ENCODE measurements at places on chromosomes 7 and 10.

GRCh38 chr7:2191016-2191415 lies 41.7 kb downstream of the MAD1L1 start:
- DNase-seq = no peak

DNA sequence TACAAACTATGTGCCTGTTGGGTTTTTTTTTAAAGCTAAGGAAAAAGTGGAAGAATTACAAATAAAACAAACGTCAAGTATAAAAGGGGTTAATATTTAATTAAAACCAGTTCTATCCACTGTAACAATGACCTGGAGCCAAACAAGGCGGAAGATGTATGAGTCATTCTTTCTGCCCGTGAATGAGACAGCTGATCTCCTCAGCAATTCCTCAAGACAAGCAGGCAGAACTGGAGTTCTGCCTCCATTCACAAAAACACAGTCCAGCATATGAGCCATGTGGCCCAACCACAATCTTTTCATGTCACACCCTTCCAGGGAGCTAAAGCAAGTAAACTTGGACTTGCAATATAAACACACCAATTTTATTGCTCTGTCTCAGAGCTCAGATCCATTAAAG lies 8.4 kb downstream of the ETV1 start:
- DNase-seq = no peak

GRCh38 chr7:91922857-91923256 lies 17.8 kb upstream of the AKAP9 start:
- no peak for DNase-seq

DNA sequence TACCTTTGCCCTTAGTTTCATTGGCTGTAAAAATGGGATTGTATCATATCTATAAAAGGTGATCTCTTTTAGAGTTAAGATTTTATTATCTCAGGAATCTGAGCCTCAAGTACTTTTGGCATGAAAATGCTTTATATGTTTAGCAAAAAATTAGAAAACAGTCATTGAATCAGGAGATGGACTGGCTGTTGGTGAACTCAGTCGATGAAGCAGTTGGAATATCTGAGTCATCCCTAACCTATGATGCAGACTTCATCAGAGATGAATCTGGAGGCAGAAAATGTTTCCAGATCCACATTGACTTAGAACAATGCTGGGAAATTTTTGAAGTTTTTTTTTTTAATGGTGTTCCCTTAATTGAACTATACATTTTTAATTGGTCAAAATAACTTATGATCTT lies 228.5 kb downstream of the SLC25A13 start:
- DNase-seq = no peak

DNA sequence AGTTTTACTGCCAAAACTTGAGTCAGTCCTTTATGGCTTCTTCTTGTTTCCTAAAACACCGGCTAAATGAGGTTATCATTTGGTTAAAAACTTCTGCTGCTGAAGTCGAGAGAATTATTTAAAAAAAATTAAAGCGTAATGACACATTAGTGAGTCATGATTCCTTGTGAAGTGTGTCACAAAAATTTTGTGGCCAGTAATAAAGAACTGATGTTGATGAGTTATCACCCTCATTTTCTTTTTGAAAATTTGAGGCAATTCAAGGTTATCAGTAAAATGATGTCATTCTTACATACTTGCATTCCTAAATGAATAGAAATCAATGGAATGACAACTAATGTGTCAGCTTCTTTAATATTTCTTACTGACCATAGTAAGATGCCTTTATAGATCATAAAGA lies 427.4 kb downstream of the SORCS3 start:
- DNase-seq = no peak

DNA sequence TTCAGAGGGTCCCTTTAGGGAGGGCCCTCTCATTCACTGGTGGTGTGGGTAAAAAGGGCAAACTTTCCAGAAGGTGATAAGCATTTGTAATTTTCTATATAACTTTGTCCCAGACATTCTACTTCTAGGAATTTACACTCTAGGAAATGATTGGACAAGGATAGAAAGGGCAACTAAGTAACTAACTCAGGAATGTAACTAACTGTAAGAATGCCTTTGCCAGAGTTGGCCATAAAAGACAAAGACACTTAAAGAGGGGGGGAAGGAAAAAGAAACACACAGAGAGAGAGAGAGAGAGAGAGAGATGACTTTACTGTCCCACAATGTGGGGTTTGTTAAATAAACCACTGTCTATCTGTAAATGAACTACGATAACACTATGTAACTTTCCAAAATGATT lies 38.5 kb upstream of the ITPRID1 start:
- DNase-seq = no peak

- no peak for DNase-seq
Observed at GRCh38 chr10:15898046-15898445, 37.7 kb upstream of the MINDY3 start.

DNA sequence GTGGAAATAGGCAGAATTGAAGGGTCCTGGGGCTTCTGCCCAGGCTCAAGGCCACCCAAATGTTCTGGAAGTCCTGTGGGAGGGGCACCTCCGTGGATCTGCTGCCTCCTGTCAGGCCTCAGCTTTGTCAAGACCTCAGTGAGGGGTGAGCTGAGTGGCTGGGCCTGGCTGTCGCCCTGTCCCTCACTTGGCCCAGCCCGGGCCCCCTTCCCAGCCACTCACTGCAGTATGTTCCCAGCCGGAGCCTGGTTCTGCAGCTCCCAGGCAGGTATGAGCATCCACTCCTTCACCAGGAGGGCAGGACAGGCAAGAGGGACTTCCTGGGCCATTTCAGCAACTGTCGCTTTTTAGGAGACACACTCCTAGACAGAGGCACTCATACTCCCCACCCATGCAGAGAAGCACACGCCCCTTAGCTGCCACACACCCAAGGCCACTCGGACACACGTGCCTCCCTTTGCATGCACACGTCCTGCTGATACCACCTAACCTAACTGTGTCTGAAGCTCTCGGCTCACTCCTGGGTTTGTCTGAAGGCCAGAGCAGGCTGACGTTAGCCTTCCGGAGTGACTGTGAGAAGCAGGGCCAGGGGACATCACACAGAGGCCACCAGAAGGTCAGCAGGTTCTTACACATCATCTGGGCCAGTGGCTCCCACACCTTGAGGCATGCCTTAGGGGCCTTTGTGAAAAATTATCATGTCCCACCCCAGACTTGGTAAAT lies 72.2 kb upstream of the COL13A1 start:
- peak; percentile 37 for DNase-seq

- DNase-seq = no peak
Observed at GRCh38 chr10:12081470-12081869, 12.7 kb downstream of the DHTKD1 start.

DNA sequence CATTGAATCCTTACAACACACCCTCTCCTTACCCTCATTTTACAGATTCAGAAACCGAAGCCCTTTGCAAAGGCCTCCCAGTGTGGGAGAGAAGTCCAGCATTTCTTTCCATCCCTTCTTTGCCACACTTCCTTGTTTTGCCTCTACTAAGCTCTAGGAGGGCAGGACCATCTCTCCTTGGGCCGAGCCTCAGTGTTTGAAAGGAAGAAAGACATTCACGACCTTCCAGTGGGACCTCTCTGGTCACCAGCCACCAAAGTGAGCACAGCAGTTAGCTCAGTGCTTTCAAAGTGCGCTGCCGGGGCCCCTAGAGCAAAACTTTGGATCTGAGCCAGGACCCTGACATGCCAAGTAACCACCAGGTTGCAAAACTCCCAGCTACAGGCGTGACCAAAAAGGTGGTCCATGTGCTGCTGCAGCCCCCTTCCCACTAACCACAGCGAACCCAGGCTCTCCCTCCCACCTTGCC lies 12.4 kb downstream of the CTBP2 start:
- DNase-seq = no peak

DNA sequence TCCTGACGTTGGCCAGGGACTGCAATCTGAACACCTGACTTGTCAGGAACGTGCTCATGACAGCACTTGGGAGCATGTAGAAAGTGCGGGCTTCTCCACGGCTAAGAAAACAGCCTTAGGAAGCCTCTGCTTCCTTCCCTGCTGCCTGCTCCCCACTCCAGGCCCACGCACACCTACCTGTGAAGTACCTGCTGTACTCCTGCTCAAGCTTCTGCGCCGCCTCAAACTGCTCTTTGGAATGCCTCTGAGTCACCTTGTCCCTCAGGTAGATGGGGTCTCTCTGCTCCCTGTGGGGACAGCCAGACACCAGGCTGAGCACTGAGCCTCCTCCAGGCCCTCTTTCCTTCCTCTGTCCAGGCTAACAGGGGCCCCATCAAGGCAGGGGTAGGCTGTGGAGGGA lies 132.7 kb downstream of the DLG5 start:
- no peak for DNase-seq

DNA sequence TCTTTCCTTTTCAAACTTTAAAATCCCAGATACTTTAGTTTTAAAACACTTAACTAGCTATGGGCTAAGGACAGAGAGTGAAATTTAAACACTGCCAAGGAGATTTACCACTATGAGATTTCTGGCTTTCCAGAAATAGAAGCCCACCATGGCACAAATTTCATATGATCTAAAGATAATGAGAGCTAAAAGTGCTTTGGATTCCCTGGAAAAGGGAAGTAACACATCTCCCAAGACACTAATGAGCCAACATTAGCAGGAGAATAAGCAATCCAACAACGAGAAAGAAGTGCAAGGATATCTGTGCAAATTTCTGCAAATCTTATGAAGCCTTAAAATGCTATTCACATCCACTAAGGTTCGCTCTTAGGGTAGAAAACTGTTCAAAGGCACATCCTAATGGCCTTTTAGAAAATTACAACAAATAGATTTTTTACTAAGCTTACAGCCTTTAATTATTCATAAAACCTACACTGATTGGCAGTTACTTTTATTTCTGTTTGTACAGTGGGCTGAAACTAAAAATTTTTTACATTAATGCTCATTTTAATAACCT lies 100.3 kb downstream of the RAPGEF5 start:
- no peak for DNase-seq

DNA sequence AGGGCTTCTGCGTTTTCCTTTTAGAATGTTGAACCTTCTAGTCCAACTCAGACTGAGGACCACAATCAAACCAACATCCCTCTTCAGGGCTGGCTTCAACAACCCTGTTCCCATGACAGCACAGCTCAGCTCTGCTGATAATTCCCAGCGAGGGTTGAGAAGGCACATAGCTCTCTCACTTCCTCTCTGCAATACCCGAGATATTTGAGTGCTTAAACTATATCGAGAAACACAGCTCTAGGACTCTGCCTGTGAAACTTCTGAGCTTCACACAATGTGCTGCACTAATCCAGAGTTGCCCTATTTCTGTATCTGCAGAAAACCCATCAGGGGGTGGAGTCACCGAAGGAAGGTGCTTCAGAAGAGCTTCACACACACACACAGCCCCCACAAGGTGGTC lies 1.6 kb upstream of the ADARB2 start:
- no peak for DNase-seq

DNA sequence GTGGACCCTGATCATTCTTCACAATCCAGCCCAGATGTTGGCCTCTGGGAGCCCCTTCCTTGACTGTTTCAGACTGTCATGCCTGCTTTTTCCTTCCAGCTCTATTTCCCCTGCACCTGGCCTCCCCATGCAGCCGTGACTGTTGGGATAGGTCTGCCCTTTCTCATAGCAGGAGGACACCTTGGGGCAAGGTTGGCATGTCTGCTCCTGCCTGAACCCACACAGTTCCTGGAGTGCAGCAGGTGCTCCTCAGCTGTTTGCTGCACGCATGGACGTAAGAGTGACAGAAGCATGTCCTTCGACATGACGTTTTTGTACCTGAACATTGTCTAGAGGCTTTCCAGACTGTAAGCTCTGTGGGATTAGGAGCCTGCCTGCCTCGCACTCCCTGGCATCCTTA lies 24.0 kb downstream of the POR start:
- DNase-seq = no peak

DNA sequence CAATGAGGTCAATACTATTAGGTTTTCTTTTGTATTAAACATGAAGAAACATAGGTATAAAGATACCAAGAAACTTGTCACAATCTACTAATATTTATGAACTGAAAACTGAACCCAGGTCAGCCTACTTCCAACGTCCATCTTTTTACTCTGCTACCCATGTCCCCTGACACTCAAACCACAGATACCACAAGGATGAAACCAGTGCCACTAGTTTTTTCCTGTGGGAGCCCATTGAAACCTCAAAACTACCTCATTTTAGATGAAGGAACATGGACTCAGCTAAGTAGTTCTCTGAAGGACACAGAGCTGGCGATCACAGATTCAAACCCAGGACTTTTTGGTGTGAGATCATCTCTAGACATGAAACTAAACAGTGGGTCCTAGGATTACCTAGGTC lies 6.8 kb downstream of the TET1 start:
- DNase-seq = no peak

DNA sequence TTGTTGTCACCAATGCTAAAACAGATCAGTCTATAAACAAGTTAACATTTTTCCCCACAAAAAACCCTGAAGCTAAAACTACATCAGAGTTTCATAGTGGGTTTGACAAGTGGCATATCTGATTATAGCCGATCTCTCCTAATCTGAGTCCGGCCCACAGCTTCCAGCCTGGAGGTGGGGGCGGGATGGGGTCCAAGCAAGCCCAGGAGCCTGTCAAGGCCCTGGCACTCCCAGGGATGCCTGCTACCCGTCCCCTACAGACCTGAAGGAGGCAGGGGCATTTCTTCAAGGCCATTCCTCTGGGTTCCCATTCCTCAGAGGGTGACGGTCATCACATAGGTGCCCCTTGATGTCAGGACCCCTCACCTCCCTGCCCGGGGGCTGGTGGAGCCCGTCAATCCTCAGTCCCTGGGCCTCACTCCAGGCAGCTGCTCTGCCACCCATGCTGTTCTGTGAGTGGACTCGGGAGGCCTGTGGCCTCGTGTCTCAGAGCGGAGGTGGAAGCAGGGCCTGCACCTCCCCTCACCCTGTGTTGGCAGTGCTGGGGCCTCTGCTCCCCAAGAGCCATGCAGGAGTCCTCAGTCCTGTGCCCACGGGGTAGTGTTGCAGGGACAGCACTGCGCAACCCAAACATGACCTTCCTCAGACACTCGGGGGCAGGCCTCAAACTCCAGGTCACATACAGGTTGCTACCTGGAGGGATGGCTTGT lies 8.8 kb downstream of the DPYSL4 start:
- DNase-seq = no peak

DNA sequence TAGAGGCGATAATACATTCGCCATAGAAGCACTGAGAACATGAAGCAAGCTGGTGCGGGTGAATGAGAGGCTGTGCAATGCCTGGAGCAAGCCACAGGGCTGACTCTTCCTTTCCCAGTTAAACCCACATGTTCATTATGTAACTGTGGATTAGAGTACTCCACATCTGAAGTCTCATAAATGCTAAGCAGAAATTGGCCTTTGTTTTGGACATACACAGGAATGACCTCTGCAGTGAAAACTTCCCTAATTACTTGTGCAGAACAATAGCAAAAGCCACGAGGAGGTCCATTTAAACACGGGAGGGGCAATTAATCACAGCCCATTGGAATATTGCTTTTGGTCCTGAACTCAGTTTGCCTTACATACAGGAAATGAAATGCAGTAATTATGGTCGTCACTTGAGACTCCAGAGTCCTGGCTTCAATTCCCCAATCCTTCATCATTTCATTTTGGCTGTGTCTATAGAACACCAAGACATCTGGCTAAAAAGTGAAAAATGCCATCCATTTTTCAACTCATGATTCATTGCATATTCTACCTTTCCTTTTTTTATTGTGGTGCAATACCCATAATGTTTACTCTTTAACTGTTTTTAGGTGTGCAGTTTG lies 78.7 kb upstream of the CXCL12 start:
- DNase-seq = no peak
